ENCODE measurements at places on chromosomes 2 and 18. TPM values are rescaled to one million over a fixed set of nuclear protein-coding genes. Genes with fewer than 3 reads are reported as not detected.

DNA sequence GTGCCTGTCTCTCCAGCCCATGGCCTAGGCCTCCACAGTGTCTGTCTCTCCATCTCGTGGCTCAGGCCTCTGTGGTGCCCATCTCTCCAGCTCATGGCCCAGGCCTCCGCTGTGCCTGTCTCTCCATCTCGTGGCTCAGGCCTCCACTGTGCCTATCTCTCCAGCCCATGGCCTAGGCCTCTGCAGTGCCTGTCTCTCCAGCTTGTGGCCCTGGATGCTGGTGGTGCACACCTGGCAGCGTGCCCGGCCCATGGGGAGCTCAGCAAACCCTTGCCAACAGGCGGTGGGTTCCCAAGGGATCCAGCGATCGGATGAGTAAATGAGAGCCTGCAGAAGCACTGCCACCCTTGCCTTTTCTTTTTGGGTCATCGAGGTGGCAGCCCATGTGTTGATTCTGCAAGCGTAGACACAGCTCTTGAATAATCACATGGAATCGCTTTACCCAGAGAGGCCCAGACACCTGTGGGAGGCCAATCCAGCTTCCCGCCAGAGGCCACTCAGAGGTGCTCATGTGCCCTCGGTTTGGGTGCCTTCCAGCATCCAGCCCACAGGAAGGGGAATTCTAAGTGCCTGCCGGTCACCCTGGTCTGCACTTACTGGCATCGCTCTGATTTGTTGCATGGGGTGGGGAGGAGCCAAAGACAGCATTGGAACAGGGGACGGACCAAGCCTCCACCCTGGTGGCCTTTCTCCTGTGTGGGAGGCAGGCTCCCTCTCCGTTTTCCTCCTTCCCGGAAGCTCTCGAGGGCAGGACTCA lies 101.8 kb upstream of the HDAC4 start:
- no peaks in the 10 kb centered on the region for H3K4me1 ChIP-seq
- H3K36me3 ChIP-seq = no peaks in the 10 kb centered on the region
- H3K4me3 ChIP-seq = no peak overlapping the region
- H3K27me3 ChIP-seq = no peaks in the 10 kb centered on the region
- no peak for DNase-seq
- H3K27ac ChIP-seq = no peak overlapping the region

DNA sequence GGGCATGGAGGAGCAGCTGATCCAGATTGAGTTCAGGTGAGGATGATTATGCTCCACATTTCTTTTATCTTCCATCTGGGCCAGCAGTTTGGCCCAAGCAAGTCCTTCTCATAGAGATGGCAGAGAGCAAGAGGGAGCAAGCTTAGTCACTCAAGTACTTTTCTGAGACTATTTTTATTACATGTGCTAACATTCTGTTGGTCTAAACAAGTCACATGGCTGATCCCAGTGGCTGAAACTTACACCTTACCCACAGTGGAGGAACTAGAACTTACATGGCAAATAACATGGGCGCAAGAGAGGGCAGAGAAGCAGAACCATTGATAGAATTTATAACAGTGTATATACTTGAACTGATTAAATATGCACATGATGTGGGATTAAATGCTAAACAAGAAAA lies 105.7 kb downstream of the KYNU start:
- no peaks in the 10 kb centered on the region for H3K36me3 ChIP-seq
- peaks cover 10% of the 10 kb centered on the region for H3K4me1 ChIP-seq
- H3K4me3 ChIP-seq = no peak overlapping the region
- H3K27me3 ChIP-seq = peaks cover 2% of the 10 kb centered on the region
- no peak overlapping the region for H3K27ac ChIP-seq
- DNase-seq = no peak

DNA sequence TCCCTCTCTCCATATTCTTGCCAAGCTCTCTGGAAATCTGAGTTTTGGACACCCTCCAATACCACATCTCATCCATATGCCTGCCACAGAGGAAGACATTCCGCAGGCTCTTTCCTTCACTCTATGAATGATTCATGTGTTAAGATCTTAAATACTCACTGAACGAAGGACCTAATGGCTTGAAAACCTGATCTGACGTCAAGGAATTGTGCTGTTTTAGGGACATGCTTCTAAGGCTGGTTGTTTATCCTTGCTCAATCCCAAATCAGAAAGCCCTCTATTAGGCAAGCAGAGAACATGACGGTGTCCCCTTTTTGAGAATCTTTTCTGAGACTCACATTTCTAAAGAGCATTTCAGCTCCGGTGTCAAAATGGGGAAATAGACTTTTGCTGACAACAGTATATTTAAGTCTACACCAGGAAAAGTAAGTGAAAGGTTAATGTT lies 83.7 kb upstream of the GALNT5 start:
- H3K27ac ChIP-seq = peak overlapping the region; percentile 87
- H3K27me3 ChIP-seq = no peaks in the 10 kb centered on the region
- no peak for DNase-seq
- no peaks in the 10 kb centered on the region for H3K36me3 ChIP-seq
- peak overlapping the region; percentile 42 for H3K4me3 ChIP-seq

DNA sequence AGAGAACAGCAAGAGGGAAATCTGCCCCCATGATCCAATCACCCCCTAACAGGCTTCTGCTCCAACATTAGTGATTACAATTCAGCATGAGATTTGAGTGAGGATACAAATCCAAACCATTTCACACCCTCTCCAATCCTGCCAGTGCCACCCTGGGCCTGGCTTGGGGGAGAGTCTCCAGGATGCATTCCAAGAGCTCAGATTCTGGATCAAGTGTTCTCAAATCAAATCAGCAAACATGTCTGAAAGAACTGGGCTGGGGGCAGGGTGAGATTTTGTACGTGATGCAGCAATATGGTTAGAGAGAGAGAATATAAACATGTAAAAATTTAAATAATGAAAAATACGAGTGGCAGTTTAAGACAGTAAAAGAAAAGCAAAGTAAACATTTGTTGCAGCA lies 2100.9 kb upstream of the CELF4 start:
- H3K4me1 ChIP-seq = peaks cover 6% of the 10 kb centered on the region
- no peak overlapping the region for H3K27ac ChIP-seq
- DNase-seq = no peak
- no peak overlapping the region for H3K4me3 ChIP-seq

DNA sequence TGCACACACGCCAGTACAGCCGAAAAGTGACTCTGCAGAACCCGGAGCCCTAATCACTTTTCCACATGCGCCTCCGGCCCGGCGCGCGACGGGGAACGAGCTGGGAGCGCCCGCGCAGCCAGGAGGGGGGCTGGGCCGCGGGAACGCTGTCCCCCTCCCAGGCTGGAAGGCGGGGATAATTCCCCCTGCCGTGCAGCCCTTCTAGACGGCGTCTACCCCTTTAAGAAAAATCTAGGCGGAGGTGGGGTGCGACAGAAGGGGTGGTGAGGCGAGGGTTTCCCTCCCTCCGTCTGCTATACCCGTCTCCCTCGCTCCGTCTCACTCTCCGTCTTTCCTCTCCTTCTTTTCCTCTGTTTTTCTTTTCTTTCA lies 2.4 kb downstream of the CYP26B1 start:
- H3K36me3 ChIP-seq = peaks cover 3% of the 10 kb centered on the region
- peaks cover 47% of the 10 kb centered on the region for H3K27me3 ChIP-seq
- peak; percentile 78 for DNase-seq
- H3K4me1 ChIP-seq = peaks cover 54% of the 10 kb centered on the region
- peak overlapping the region; percentile 31 for H3K27ac ChIP-seq

- no peak for DNase-seq
- H3K4me3 ChIP-seq = no peak overlapping the region
- H3K4me1 ChIP-seq = peaks cover 10% of the 10 kb centered on the region
- H3K27ac ChIP-seq = no peak overlapping the region
- peaks cover 2% of the 10 kb centered on the region for H3K27me3 ChIP-seq
- H3K36me3 ChIP-seq = no peaks in the 10 kb centered on the region
Measured at GRCh38 chr2:142981756-142982155, 104.3 kb downstream of the KYNU start.

- H3K36me3 ChIP-seq = no peaks in the 10 kb centered on the region
- H3K27me3 ChIP-seq = no peaks in the 10 kb centered on the region
- H3K27ac ChIP-seq = no peak overlapping the region
- DNase-seq = no peak
Measured at GRCh38 chr2:16185801-16186272, 245.5 kb downstream of the MYCN start.

Gene C2orf80
- not detected for total RNA-seq

Gene SOWAHC
- 12.7 TPM for total RNA-seq

Gene TUBA3E
- not detected for total RNA-seq

Gene SMAD7
- 53.6 TPM for total RNA-seq

Gene IMP4
- 48.5 TPM for total RNA-seq

Gene SPC25
- total RNA-seq = 5.6 TPM
